ENCODE measurements at places on chromosomes 2 and 18.
A peak's percentile ranks its signal among the peaks of the same experiment; 100 is the strongest.

GRCh38 chr2:127220102-127220767 is at the start of gene CYP27C1:
Gene CYP27C1 (minus strand): TSS chr2:127220299. CDS start chr2:127220270, 29 bp downstream.
- DNase-seq = no peak

DNA sequence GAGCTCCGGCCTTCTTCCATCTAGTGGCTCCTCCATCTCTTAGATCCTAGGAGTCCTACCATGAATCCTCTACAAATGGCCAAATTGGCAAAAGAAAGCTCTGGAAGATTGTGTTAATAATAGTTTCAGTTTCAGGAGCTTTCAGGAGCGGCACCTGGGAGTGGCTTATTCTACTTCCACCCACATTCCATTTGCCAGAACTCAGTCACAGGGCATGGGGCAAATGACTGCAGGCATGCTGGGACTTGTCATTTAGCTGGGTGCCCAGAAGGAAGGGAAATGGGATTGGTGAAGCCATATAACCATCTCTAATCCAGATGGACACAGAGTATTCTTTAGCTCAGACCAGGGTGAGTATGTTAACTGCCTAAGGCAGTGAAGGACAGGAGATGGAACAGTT is 3.6 kb upstream of the LRATD1 start:
- no peak for DNase-seq

DNA sequence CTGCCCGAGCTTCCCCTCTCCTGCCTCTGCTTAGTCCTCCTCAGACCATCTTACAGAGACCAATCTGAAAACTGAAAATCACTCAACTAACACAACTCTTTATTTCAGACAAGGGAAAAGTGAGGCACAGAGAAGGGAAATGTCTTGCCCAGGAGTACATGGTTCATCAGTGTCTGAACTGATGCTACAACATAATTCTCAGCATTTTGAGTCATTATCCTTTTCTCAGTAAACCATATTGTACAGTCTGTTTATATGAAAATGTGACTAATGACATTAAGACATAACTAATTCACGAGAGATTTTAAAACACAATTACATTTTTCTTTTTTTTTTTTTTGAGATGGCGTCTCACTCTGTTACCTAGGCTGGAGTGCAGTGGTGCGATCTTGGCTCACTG is 62.7 kb downstream of the ITSN2 start:
- no peak for DNase-seq

GRCh38 chr2:174259981-174260380 is 11.6 kb upstream of the OLA1 start:
- no peak for DNase-seq

DNA sequence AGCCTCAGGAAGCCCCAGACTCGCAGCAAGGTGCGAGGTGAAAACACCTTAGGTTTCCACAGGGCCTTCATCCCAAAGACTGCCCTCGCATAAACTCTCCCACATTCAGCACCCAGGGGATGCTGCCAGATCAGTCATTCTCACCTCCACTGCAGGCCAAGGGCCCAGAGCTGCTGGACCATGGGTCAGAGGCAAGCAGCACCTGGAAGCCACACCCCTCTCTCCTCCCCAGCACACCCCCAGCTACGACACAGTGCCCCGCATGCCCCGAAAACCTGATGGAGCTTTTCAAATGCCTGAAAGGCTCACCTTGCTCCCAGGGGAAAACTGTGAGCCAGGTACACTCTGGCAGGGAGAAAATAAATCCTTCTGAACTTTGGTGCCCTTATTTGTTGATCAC is 31.9 kb upstream of the LDLRAD4 start:
- DNase-seq = no peak

- DNase-seq = no peak
Measured at GRCh38 chr2:52345082-52345481, 1313.2 kb upstream of the NRXN1 start.

DNA sequence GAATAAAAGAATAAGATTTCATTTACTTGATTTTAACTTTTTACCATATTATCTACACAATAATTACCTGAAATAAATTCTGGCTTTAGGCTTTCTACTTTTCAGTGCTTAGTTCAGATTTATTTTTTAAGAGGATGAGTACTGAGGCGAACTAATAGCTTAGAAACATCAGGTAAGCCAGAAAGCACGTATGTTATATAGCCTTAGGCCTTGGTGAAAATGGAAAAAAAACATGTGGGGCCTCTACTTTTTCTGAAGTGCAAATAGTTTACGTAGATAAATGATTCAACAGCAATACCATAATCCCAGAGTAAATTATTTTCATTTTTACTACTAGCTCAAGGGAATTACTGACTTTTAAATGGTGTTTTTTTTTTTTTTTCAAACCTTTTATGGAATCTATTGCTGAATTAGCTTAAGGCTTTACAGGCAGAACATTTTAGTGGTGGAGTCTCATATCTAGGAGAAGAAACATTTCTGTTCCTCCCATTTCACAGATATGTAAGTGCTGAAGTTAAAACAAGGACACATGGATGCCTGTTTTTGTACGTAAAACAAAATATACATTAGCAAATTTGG is 6.2 kb downstream of the CPS1 start:
- no peak for DNase-seq

- no peak for DNase-seq
Measured at GRCh38 chr2:97693476-97693875, 19.9 kb upstream of the ZAP70 start.

DNA sequence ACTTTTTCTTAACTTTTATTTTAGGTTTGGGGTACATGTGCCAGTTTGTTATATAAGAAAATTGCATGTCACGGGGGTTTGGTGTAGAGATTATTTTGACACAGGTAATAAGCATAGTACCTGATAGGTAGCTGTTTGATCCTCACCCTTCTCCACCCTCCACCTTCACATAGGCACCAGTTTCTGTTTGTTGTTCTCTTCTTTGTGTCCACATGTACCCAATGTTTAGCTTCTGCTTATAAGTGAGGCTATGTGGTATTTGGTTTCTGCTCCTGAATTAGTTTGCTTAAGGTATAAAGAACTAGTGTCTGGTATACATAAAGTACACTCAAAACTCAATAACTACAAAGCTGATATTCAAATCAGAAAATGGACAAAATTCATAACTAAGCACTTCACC is 654.6 kb upstream of the LINC00305 start:
- DNase-seq = no peak

DNA sequence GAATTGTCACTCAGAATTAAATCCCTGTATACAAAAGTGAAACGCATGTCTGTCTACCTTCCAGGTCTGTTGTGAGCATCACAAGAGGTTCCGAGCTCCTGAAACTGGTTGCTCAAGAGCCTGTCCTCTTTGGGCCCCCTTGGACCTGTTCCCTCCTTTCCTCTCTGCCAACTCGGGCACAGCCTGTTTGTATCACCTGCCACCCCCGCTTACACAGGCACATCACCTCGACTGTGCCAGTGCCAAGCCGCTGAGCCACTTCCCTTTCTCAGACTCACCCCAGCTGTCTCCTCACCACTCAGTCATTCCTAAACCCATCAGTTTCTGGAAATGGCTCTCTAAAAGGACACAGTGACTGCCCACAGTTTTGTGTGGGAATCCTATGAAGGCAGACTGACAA is 3.1 kb downstream of the EFR3B start:
- DNase-seq = peak; percentile 36

GRCh38 chr18:62982600-62983251 is 267.4 kb downstream of the PHLPP1 start:
- peak; percentile 41 for DNase-seq

DNA sequence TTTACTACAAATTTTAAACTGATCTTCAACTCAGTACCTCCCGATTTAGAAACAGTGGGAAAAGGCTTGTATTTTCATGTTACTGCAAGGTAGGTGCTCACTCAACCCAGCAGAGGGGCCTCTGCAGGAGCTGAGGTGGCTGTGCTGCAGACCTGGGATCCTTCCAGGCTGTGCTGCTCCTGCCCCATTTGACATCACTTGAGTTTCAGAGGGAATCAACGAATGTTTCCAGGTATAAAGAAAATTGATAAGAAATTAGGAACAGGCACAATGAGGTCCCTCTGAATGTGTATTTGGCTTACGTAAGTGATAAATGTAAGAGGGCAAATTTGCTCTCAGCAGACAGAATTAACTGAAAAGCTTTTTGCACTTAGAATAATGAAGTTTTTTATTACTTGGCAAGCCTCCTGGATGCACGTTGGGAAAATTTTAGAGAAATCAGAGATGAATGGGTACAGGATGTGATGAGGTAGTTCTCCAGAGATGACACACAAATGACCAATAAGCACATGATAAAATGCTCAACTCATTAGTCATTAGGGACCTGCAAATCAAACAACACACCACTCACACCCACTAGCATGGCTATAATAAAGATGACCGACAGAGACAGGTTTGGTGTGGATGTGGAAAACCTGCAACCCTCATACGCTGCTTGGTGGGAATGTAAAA is 114.0 kb downstream of the NOL10 start:
- DNase-seq = no peak

DNA sequence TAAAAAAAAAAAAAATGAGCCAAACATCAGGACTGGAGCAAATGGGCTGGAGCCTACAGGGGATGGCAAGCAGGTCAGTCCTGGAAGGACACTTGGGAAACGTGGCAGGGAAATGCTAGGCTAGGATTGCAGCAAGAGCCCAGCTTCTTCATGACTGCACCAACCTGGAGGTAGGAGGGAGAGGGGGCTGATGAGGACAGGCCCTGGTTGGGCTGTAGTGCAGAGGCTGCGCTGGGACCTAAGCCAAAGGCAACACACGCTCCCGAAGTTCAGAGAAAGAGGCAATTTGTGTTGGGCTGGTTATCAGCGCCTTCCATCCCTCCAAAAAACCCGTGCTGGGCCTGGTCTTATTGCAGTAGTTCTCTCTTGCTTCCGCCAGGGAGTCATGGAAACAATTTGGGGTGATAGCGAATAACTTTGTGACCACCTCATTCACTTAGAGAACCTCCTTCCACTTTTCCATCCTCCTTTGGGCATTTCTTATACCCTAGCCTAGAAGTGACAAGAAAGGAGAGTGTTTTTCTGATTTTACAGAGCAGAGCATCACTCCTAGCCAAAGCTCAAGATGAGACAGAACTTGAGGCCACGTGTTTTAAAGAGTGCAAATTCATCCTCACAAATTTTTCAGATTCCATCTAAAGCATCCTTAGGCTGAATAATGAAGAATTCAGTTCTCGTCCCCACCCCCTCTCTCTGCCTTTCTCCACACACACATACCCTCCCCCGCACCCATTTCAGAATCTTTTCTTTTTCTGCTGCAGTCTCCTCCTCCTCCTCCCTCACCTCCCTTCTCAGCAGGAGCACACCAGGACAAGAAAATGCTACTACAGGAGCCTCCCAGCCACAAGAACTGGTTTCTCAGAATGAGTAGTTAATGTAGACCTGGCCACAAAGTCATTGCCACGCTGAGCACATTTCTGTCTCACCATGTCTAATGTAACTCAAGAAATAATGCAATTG is 82.5 kb upstream of the STPG4 start:
- DNase-seq = no peak

GRCh38 chr18:57447154-57447621 is 12.0 kb downstream of the ONECUT2 start:
- no peak for DNase-seq

GRCh38 chr2:156309167-156309566 is 23.4 kb downstream of the NR4A2 start:
- no peak for DNase-seq

GRCh38 chr2:88669482-88670214 is 21.8 kb upstream of the RPIA start:
- DNase-seq = no peak

DNA sequence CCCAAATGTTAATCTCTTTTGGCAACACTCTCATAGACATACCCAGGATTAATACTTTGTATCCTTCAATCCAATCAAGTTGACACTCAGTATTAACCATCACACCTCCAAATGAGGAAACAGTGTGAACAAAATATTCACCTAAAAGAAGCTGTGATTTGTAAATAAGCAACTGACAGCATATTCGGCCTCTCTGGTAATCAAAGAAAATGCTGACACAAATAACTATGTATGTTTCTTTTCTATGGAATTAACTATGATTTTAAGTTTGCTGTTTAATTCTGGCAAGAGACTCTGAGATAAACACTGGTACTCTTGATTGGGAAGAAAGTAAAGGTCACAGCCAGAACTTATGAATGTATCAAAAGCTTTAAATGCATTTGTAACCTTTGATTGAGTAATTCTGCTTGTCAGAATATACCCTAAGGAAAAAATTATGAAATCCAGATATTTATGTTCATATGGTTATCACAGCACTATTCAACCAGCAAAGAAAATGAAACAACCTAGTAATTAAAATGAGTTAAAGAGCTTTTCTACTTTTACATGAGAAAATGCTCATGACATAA is 3.6 kb upstream of the GYPC start:
- no peak for DNase-seq

GRCh38 chr2:8080063-8080462 is 601.8 kb upstream of the ID2 start:
- DNase-seq = no peak

GRCh38 chr2:165573534-165574461 is 104.3 kb downstream of the CSRNP3 start:
- no peak for DNase-seq

DNA sequence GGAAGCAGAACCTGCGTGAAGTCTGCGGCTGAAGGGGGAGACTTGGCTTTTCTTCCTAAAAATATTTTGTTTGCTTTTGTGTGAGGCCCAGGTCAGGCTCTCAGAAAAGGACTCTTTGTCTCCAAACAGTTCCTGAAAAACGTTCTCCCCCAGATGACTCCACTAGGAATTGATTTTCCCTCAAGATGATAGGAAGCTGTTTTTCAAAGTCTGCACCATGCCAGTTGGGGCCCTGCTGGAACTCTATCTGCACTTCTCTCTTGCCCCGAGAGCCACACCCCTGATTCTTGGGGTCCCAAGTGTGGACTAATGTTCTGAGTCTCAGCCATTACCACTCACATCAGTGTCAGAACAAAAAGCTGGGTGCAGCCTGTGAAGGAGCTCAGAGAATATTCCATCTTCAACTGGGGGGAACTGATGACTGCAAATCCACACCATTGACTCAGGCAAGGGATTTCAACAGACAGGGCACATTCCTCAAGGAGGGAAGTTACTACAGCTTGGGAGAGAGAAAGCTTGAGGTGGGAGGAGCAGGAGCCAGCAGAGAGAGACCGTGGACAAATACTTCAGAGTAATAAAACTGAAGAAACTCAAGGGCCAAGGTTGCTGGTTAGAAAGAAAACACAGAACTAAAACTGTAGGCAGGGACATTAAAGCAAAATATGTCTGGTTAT is 768.3 kb downstream of the RNF144A start:
- DNase-seq = no peak

GRCh38 chr2:95323347-95324155 is 26.4 kb downstream of the KCNIP3 start:
- DNase-seq = no peak

Data from stimulated activated CD4-positive, alpha-beta T cell treated with anti-CD3 and anti-CD28 coated beads, Interleukin-1b, Interleukin-23, amount 100 ng/mL, for 48 hours (primary cell).